ENCODE measurements at places on chromosomes 12 and 14.

GRCh38 chr14:54698966-54699530 lies 132.1 kb downstream of the SAMD4A start:
- DNase-seq, result no peak

DNA sequence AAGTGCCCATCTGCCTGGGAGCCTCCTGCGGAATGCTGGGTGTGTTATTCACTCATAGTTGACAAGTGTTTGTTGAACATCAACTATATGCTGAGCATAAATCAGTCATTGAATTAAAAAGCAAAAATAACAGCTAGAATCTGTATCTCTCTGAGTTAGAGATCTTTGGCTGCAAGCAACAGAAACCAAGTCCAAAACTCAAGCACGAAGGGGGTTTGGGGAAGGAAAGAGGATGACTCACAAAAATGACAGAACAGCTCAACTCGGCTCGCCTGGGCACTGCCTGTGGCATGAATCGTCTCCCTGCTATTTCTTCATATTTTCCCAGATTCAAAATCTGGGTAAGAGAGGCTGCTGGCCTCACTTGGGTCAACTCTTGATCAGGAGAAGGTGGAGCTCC lies 72.6 kb upstream of the NCOR2 start:
- peak; percentile 68 for DNase-seq

GRCh38 chr12:107439026-107439738 lies 246.4 kb upstream of the PWP1 start:
- no peak for DNase-seq

DNA sequence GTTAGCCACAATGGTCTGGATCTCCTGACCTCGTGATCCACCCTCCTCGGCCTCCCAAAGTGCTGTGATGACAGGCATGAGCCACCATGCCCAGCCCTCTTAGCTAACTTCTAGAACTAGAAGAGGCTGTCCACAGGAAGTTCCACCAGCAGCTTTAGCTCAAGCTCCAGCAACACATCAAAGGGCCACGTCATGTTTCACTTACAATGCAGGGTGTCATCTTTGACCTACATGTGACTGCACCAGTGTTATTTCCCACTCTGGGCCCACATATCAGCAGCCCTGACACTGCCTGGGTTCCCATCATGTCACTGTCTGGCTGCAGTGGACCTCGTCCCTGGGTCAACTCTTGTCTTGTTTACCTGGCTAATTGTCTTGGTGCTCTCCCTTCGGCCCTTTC lies 147.2 kb downstream of the GRIN2B start:
- DNase-seq, result no peak

GRCh38 chr12:112325622-112326207 lies 56.5 kb downstream of the HECTD4 start:
- no peak for DNase-seq

- peak; percentile 94 for DNase-seq
These were observed 50.8 kb downstream of the TTLL5 start for GRCh38 chr14:75711796-75712211.

DNA sequence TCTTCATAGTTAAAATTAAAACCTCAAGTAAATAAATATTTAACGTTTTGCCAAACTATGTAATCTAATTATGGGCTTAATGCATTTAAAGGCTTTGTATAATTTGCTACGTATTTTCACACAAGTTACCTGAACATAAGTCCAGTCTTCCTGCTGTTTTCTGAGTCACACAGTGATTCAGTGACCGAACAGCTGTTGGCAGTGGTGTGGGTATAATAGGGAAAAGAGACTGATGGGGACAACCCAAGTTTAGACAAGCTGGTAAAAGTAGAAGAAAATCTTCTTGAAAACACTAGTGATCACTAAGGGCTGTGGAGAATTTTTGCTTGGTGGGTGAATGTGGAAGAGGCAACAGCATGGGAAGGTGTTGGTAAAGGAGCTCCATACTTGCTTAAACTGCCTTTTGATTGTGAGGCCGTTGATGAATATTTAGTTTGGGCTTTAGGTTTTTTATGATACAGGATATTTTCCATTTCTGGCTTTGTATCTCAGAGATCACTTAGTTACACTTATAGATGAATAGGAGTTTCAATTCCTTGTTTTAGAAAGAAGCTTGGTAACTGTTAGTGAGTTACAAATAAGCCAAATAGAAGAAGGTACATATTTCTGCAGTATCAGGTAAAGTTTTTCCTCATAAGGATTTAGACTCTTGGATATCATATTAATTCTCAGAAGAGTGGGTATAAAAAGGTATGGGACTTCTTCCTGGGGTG lies 23.9 kb downstream of the LRRK2 start:
- peak; percentile 41 for DNase-seq

- DNase-seq, result no peak
These were observed 111.4 kb upstream of the TSPAN8 start for GRCh38 chr12:71269281-71269598.

DNA sequence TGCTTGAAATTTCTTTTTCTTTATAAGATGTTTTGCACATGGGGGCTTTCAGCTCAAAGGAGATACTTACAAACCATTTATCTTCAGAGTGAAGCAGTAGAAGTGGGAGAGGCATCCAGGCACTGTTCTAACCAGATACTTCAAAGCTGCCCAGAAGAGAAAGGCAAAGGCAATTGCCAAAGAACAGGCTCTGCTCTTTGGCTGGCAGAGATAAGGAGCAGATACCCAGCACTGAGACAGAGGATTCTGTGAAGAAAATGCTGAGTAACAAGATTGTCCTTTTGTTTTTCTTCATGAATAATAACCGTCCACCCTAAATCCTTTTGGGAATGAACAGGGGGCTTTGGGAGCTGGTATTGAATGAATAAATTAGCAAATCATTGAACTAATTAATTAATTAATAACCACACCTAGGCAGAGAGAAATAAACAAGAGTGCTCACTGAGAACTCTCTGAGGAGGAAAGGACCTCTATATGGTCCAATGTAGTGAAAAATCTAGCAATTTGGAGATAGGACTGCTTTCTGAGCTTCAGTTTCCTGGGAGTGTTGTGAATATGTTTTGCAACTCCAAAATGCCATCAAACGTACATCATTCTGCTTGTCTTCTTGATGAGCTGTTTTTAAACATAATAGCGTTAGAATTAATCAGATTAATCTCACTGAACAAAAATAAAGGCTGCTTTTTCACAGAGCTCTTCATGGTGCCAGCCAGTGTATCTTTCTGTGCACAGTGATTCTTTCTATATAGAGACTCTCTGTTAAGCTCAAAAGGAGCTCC lies 192.8 kb upstream of the AMIGO2 start:
- DNase-seq, result no peak

DNA sequence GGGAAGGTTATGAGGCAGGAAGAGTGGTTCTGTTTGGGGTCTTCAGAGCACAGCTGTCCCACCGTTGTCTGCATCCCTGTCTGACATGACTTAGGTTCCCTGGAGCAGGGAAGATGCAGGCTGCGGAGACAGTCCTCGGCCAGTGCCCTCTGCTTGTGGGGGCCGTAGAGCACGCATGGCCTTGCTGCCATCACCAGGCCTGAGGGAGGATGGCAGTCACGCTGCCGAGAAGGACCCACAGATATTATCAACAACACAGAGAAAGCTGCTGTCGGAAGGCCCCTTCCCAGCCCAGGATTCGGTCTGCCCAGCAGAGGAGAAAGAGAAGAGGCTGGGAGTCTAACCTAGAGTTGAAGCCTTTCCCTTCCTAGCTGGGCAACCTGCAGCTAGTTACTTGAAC lies 35.0 kb downstream of the ERH start:
- DNase-seq, result no peak

DNA sequence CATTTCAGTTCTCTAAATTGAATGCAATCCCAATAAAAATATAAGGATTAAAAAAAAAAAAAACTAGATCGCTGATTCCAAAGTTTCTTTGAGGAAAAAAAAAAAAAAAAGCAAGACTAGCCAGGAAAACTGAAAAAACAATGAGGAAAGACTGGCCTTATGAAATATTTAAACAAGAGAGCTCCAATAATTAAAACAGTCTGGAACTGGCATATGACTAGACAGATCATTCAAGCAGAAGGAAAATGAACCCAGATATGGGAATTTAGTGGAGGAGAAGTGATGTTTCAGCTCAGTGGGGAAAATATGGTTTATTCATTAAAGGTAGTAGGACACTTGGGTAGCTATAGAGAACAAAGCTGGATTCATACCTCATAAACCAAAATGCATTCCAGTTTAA lies 42.0 kb upstream of the TBC1D15 start:
- no peak for DNase-seq

DNA sequence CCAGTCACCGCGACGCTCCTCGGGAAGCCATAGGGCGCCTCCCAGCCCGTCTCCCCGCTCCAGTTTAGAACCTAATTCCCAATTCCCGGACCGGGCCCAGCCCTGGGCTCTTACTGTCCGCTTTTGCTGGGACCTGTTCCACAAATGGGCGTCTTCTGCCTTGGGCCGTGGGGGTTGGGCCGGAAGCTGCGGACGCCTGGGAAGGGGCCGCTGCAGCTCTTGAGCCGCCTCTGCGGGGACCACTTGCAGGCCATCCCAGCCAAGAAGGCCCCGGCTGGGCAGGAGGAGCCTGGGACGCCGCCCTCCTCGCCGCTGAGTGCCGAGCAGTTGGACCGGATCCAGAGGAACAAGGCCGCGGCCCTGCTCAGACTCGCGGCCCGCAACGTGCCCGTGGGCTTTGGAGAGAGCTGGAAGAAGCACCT lies 797 bp downstream of the UNG start:
- peak; percentile 30 for DNase-seq

- no peak for DNase-seq
These were observed 13.8 kb upstream of the NELL2 start for GRCh38 chr12:44889926-44890325.

DNA sequence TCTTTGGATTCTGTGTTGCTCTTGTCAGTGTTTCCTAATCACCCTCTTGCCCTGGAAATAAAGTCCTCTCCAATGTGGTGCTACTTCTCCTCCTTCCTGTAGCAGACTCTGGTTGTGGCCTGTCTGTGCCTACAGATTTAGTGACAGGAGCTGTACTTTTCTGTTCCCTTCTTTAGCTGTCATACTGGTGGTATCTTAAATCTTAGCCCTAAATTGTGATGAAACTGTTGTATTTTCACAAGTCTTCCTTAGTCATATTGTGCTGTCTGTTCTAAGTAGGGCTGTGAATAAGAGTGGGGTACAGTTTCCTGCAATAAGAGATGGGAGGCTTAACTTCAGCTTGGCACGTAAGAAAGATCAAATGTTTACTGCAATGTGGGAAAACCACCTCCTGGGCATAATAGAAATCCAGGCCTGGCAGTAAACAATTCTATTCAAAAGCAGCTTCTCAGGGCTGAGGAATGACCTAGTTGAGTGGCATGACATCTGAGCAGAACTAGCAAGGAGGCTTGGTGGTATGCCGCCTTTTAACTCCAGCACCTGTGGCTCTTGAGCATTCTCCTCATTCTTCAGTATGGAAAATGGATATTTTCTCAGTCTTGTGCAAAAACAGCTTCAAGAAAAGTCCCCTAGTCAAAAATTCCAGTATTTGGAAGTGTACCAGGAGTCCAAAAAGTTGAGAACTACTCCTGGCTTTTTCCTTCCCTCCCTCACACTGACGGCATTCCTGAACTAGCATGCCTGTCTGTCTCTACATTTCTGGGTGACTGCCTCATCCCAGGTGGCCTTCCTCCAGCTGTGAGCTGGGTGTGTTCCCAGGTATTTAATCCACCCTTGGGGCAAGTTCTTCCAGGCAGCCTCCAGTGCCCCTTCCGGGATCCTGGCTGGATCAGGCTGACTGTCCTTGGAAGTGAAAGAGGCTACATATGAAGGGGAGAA lies 19.5 kb downstream of the ANO6 start:
- peak; percentile 91 for DNase-seq

GRCh38 chr12:116820064-116820656 lies 61.1 kb downstream of the HRK start:
- no peak for DNase-seq

DNA sequence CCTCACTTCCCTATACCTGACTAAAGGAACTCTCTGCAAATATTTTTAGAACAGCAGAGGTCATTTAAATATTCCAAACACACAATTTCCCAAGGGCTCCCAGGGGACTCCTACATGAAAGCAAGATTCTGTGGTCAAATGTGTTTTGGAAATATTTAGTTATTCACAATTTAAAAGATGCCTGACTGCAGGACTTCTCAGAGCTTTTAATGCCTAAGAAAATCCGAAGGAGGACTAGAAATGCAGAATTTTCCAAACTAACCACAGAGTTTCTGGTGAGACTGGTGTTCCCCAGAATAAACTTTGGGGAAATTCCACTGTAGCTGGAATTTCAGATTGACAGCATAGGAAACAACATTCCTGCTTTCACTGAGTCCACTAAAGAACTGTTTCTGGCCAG lies 84.8 kb upstream of the MAP1LC3B2 start:
- no peak for DNase-seq

GRCh38 chr12:68803948-68804656 lies 3.9 kb upstream of the MDM2 start:
- DNase-seq, result no peak

DNA sequence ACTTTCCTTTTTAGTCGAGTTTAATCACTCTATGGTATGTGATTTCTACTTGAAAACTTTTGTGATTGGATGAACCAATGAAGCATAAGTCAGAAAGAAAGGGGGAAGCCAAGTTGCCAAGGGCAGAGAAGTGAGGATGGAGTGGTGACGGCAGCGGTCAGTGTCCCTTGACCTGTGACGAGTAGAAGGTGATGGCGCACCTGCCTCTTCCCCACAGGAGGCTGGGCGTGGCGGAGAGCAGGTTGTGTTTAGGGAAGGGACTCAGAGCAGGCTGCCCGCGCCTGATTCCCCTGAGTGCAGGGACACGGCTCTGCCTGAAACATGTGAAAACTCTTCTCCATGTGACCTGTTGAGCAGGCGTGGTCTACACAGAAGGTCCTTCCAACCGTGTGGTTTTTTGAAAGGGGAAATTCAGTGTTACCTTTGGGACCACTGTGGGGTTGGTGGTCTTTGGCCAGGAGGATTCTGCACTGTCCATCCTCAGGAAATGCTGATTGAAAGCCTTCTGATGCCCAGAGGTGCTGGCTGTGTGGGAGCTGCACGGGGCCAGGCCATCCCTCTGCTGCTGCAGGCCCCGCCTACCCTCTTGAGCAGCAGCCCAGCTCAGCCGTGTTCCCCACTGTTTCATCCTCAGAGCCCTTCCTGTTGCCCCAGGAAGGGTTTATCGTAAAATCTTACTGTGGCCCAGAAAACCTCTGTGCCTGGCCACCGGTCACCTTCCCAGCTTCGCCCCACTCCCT lies 23.5 kb upstream of the AMN start:
- no peak for DNase-seq

DNA sequence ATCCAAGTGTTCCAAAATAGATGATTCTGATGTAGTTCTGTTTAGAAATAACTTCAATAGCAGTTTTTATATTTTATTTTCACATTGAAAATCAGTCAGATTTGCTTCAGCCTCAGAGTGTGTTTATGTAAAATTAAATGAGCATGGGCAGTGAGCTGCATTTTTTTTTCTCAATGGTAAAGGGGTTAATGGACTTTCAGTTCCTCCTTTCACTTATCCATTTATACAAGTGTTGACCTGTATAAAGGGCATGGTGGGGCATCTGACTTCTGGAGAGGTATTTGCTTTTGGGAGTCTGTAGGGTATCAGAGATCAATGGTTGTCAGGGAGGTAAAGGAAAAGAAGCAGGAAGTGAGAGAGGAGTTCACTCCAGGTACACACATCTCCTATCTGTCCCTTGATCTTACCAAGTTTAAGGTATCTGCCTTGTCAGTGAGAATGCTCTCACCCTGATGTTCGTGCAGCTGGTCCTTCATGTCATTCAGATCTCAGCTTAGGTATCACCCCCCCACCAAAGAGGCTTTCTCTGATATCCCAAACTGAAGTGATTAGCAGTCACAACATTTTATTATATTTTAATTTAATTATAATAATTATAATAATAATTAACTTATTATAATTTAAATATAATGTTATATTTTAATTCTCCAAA lies 181.6 kb upstream of the LMNTD1 start:
- no peak for DNase-seq

GRCh38 chr12:76026643-76027063 lies 4.9 kb downstream of the PHLDA1 start:
- no peak for DNase-seq

Measured in RWPE1 (cell line).